Glutamatergic neuron (in vitro differentiated cells): ENCODE measurements at places on chromosomes 2 and 18.

DNA sequence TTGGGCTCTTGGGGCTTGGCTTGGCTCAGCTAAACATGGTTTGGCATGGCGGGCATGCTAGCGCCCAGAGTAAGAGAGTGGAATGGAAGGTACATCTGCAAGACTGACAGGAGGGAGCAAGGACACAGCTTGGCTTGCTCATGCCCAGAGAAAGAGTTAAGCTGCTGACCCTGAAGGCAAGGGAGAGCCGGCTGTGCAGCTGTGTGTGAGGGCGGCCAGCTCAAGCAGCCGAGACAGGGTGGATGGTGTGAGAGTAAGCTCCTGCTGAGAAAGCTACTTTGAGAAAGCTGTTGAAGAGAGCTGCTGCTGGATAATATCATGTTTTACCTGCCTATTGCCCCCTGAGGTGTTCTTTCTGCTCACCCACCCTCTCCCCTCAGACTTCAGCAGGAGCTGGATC lies 135.6 kb downstream of the CCBE1 start:
- DNase-seq = no peak

DNA sequence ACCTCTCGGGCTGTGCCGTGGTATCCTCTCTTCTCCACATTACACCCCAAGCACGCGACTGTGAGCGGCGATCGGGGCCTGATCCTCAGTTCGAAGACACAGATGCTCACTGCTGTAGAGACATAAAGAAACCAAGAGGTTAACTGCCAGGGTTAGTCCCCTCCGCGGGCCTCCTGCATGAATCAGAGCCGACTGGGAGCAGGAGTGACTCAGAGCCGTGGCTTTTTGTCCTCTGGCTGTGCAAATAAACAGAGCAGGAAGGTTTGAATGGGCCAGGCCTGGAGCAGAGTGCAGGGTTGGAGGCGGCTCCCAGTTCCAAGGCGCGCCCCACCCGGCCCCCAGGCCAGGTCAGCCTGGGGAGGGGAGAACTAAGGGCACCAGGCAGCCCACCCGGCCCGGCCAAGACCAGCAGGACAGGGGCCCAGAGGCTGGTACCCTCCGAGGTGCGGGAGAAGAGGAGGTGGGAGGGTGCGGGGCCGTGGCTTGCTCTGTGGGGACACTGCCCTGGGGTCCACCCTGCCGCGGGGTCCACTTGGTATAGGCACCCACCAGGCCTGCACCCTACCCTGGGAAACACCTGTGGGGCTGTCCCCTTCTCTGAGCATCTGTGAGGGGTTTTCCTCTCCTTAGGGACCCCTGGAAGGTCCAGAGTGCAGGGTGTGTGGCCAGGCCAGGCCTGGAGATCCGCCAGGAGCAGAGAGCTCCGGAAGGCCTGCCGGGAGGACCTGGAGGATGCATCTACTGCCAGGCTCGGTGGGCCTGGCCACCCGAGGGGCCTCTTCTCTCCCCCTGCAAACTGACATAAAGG lies 16.5 kb downstream of the TWIST2 start:
- no peak for DNase-seq

GRCh38 chr2:157903151-157903550 lies 27.0 kb upstream of the ACVR1 start:
- no peak for DNase-seq

DNA sequence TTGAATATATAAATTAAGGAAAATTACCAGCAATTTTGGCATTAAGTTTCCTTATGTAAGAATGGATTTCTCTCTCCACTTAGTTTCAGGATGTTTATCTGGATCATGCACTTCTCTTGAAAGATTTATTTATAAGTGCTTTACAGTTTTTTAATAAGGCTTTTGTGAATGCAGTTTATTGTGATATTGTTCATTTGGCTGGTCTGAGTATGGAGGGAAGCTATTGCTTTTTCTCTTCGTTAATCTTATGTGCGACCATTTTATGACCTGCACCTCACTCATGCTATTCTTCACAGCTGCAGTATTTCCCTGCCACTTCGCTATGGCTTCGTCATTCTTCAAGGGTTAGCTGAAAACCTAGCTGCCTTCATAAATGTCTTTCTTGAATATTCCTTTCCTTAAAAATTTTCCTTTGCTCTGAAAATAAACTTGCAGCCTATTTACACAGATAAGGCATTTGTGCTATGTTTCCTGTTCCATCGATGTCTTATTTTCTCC lies 233.4 kb downstream of the SOCS6 start:
- DNase-seq = no peak

DNA sequence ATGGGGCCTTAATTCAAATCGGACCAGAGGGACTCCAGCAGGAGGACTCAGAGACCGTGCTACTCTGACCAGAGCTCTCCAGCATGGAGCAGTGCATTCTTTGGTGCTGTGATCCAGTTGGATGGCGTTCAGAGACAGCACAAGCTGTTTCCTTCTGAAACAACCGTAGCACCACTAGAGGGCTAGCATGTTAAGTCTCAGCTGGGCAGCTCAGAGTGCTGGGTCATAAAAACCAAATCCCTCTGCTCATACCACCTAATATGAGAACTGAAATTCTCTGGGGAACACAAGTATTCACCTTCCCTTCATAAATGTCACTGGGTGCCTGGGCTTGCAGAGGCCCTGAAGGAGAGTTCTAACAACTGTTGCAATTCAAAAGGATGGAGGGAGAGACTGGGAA lies 97.7 kb upstream of the TFCP2L1 start:
- no peak for DNase-seq

GRCh38 chr2:197145471-197146056 lies 165.0 kb downstream of the ANKRD44 start:
- no peak for DNase-seq

DNA sequence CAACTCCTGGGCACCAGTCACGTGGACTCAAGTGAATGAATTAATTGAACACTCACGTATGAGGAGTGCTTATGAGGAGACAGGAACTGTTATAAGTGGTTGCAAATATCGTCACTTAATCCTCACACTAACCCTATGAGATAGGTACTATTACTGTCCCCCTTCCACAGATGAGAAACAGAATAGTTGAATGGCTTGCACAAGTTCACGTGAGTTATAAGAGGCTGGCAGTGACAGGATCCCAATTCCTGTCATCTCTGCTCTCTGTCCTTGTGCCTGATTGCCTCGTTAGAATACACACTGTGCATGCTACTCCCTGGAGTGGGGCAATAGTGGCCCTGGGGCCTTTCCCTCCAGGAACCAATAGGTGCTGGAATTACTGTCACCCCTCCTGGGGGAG lies 253.5 kb downstream of the DYSF start:
- DNase-seq = no peak

GRCh38 chr2:123840574-123840973 lies 184.5 kb upstream of the CNTNAP5 start:
- DNase-seq = no peak

DNA sequence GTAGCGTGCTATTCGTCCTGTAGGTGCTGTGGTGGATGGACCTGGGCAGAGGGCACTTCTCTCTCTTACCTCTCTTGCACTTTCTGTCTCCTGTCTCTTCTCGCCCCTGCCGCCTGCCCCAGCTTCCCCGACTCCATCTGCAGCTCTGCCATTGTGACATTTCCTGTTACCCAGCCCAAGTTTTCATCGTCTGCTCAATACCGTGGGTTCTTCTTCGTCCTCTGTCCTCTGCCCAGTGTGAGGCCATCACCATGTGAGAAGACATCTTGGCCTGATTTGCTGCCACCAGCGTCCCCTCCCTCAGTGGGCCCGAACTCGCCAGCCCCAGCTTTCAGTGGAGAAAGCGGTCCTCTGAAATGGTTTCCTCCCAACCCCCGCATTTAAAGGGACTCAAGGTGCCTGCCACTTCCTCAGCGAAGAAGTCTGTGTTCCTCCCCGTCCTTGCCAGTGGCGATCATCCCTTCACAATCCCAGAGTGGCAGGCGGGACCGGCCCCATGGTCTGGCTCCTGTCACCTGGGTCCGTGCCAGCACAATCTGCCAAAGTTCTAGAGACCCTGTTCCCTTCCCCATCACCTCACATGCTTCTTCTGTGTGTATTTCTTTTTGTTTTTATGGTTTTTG lies 18.0 kb downstream of the TGOLN2 start:
- no peak for DNase-seq

DNA sequence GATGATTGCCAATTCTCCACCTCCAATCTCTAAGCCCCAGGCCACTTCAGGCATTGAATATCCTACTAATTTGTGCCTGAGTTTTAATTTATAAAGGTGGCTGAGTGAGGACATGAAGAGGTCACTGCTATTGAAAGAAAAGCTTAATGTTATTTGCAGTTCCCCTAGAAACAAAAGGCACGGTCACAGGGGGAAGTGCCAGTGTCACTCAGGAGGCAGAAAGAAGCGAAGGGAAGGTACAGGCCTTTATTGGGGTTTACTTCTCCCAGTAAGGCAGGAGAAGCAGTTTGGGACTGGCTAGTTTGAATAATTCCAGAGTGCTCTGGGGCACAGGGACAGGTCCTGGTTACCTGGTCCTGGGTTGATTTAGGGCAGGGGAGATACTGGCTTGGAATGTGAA lies 1.7 kb upstream of the ABHD1 start:
- no peak for DNase-seq

GRCh38 chr2:187453078-187453641 lies 5.1 kb upstream of the CALCRL start:
- no peak for DNase-seq

DNA sequence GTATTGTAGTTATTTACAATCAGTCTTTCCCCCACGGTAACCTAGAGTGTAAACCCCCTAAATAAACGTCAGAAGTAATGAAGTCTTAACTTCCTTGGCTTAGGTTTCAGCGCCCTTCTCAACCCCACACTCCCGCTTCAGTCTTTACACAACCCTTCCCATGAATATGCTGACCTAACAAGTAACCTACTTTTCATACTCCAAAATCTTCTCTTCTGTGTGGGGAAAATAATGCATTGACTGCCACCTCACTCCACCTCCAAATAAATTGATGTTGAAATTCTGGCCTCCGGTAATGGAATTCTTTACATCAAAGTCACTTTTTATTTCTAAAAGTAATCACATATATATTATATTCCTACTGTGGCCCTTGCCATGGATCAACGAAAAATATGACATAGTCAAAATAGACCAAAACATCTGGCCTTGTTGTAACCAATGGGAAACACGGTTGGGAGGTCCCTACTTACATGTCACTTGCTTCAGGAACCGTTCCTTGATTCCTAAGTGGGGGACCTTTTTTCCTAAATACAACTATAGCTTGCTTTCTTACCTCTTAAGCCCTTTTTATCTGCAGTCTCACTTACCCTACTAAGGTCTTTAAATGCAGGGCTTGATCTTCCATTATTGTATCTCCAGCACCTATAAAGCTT lies 961 bp downstream of the GEN1 start:
- DNase-seq = no peak

DNA sequence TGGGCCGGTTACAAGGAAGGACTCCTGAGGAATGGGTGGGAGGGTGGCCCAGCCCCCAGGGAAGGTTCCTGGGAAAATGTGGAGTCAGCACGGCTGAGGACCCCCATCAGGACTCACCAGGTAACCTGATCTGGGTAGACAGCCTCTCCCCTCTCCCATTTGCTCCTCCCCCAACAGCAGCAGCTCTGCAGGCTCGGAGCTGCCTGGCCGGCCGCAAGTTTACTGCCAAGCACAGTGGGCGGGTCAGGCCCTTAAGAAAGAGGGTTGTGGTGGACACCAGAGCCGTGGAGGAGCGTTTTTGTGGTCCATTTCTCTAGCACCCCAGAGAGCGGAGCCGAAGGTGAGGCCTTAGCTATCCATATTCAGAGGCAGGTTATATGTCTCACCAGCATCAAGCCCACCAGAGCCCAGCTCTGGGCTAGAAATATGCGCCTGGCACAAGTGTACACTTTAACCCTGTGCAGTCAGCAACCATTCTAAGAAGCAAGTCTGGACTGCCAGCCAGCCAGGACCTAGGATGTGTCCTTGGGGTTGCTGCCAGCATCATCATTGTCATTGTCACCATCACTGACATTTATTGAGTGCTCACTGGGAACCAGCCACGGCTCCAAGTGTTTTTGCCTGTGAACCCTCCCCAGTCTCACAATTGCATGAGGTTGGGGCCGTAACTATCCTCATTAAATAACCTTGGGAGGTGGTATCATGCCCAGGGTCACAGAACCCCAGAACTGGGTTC lies 190.1 kb downstream of the KLHL29 start:
- no peak for DNase-seq

DNA sequence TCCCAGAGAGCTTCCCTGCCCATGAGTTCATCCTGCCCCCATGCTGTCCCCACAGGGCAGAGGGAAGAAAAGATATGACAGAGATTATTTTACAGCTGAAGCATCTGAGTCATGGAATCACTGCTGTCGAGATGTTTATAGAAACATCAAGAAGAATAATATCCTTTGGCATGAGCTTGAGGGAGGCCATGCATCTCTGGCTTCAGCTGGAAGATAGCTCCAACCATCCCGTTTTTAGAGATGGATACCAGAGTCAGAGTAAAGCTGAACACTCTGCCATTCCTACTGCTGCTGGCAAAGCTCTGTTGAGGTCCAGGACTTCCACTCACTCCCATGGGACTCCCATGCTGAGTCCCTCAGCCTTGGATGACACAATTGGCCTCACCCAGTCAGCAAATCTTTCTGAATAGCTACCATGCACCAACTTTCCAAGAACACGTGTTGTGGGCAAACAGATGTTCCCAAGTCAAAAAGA lies 167.8 kb downstream of the TTC32 start:
- no peak for DNase-seq

DNA sequence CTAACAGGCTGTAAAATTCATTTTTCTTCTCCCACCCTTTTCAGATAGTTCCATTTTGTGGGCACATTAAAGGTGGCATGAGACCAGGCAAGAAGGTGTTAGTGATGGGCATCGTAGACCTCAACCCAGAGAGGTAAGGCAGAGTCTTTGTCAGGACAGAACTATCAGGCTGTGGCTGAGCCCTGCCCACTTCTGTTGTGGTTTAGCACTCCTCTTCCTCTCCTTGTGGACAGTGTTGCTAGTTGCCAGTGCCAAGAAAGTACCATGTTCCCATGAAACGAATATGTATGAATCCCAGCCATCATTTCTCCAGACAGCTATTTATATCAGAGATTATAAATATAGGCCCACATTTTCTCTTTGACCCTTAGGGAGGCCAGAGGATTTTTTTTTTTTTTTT lies 1.6 kb downstream of the LGALSL start:
- no peak for DNase-seq

DNA sequence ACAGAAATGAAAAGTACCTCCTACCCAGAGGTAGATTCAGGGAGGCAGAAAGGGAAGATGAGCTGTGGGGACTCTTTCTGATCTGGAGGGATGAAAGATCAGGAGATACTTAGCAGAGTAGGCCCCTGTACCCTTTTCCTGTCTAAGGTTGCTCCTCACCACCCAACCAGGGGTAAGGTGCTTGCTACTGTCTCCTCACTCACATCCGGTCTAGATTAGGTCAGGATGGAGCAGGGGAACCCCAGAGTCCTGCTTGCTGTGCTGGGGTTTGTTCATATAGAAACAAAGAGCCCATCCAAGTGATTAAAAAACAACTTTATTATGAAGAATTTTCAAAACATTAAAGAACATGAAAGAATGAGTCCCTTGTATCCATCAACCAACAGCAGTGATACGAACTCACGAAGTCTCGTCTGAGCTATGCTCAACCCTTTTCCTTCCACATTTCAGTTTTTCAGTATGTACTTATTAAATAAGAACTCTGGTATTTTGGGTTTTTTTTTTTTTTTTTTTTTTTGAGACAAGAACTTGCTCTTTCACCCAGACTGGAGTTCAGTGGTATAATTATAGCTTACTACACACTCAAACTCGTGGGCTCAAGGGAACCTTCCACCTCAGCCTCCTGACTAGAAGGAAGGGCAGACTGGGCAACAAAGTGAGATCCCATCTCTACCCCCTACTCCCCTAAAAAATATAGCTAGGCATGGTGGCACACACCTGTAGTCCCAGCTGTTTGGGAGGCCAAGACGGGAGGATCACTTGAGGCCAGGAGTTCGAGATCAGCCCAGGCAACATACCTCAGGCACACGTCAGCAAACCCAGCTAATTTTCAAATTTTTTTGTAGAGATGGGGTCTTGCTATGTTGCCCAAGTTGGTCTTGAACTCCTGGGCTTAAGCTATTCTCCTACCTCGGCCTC lies 28.5 kb upstream of the MCFD2 start:
- DNase-seq = no peak
